Sciatic nerve (tissue), 2 donors: ENCODE measurements at places on chromosomes 1 and 21. TPM values are rescaled to one million over a fixed set of nuclear protein-coding genes. Genes with fewer than 3 reads are reported as not detected.
A peak's percentile ranks its signal among the peaks of the same experiment; 100 is the strongest.

GRCh38 chr1:213720032-213720431 lies 267.7 kb upstream of the PROX1 start:
- no peak for DNase-seq

GRCh38 chr1:184329962-184330868 lies 56.6 kb upstream of the C1orf21 start:
- no peak for DNase-seq

GRCh38 chr1:147243228-147243685 lies 773 bp downstream of the CHD1L start:
- DNase-seq: no peak

GRCh38 chr21:29511096-29511495 lies 212.4 kb downstream of the BACH1 start:
- DNase-seq: no peak

- no peak for DNase-seq
These were observed 542 bp upstream of the ASTN1 start for GRCh38 chr1:177165069-177165439.

DNA sequence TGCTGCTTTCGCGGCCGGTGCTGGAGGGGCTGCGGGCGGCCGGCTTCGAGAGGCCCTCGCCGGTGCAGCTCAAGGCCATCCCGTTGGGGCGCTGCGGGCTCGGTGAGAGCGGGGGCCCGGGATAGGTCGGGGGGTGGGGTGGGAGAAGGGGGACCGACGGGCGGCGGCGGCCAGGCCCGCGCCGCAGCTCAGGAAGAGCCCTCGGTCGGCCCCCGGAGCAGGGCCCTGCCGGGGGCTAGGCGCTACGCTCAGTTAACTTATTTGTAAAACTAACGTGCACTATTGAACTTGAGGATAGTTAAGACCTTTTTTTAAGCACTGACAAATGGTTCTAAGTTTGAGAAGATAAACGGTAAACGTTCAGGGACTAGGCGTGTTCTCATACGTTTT lies 418 bp downstream of the DDX20 start:
- DNase-seq: no peak

GRCh38 chr1:201916649-201917249 lies 28.1 kb downstream of the SHISA4 start:
- peak; percentile 94 for DNase-seq

DNA sequence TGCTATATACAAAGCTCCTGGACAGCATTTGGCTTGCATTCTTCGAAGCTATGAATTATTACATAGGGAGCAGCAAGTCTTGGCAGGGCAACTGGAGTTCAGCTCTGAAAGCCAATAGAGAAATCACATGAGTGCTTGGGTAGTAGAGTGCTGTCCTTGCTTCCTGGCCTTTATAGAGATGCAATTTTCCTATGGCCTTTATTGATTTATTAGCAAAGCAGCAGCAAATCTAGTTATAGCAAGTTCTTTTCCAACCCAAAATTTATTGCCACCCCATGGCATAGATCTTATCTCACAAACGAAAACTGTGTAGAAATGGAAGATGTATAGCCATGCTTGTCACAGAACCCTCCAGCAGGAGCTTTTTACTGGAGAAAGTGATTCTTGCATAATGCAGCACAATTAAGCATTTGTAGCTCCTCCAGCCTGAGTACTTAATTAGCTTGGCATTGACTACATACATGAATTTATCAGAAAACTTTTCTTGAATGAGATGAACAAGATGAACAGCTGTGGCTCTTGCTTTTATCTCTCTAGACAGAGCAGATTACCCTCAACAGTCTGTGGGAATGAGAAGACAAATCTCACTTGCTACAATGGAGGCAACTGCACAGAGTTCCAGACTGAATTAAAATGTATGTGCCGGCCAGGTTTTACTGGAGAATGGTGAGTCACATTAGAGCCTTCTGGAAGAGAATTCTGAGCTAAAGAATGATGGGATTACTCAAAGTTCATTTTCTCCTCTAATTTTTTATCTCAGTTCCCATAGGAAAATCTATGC lies 170.1 kb downstream of the CRB1 start:
- no peak for DNase-seq

- no peak for DNase-seq
These were observed 7.8 kb upstream of the LAD1 start for GRCh38 chr1:201406831-201407406.

DNA sequence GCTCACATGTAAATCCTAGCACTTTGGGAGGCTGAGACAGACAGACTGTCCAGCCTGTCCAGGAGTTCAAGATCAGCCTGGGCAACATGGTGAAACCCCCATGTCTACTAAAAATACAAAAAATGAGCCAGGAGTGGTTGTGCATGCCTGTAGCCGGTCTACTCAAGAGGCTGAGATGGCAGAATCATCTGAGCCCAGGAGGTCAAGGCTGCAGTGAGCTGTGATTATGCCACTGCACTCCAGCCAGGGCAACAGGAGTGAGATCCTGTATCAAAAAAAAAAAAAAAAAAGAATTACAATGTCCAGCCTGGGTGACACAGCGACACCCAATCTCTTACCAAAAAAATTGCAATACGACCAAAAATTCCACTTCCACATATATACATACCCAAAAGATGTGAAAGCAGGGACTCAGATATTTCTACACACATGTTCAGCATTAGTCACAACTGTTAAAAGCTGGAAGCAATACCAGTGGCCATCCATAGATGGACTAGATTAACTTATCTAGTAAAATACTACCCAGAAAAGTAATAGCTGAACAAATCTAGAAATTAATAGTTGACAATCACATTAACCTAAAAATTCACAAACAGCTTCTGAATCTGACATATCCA lies 49.2 kb downstream of the ASH1L start:
- no peak for DNase-seq

GRCh38 chr1:98874828-98875227 lies 129.8 kb downstream of the PLPPR5 start:
- DNase-seq: no peak

Gene OVAAL
- total RNA-seq: not detected

Gene DAB1
- 10.5 TPM for total RNA-seq

Gene TRPM2
- 9.9 TPM for total RNA-seq

Gene CR1L
- 0.45 TPM for total RNA-seq

Gene MANEAL
- total RNA-seq: 2.3 TPM

Gene SYNC
- 9.1 TPM for total RNA-seq
